ENCODE measurements at places on chromosomes 12 and 14.
A peak's percentile ranks its signal among the peaks of the same experiment; 100 is the strongest.

GRCh38 chr12:104903648-104904423, 54.3 kb downstream of the SLC41A2 start:
- no peak for DNase-seq

- DNase-seq = no peak
Observed at GRCh38 chr14:88030079-88030478, 25.1 kb downstream of the GPR65 start.

- no peak for DNase-seq
Observed at GRCh38 chr14:83470959-83471695, 1937.5 kb upstream of the SEL1L start.

DNA sequence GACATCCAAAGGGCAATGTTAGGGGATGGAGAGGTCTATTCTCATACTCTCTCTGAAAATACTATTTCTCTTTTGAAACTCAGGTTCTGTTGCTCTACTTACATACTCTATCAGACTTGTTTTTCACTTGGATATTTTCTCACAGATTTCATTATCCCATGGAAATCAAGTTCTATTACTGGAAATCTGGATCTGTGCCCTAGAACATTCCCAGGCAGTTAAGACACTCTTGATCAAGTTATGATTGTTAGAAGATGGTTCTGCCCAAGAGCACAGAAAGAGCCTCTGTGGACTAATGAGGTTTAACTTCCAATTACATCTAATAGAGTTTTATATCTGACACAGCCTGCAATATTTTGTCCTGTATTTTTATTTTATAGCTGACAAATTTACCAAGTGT, 591.0 kb upstream of the ATP2B1 start:
- no peak for DNase-seq

DNA sequence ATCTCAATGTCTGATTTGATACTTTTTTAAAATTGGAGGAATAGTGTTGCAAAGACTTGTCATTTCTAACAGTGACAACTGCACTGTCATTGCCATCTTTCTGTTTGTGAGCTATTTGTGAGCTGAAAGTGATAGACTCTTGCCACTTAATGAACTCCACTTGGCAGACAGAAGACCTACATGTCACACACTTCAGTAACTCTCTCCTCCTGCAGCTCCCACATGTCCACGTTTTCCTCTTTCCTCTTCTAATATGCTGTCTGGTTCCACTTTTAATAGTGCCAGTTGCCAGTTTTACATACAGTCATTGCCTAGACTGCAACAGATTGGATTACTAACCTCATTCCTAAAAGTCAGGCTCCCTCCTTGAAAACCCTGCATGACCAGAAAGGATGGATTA, 121.5 kb downstream of the CAPZA3 start:
- no peak for DNase-seq

DNA sequence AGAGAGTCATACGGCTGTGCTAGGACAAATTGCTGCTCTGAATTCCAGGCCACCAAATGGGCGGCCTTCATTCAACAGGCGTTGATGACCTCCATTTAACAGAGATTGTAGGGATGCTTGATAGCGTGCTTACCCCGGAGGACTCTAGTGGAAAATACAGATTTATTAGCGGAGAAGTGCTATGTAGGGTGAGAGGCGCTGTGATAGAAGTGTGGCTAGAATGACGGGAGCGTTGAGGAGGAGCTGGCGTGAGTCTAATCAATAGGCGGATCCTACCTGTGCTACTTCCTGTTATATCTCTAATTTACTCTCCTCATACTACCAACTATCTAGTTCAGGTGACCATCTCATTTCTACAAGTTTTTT, 668 bp downstream of the MRPS35 start:
- no peak for DNase-seq

DNA sequence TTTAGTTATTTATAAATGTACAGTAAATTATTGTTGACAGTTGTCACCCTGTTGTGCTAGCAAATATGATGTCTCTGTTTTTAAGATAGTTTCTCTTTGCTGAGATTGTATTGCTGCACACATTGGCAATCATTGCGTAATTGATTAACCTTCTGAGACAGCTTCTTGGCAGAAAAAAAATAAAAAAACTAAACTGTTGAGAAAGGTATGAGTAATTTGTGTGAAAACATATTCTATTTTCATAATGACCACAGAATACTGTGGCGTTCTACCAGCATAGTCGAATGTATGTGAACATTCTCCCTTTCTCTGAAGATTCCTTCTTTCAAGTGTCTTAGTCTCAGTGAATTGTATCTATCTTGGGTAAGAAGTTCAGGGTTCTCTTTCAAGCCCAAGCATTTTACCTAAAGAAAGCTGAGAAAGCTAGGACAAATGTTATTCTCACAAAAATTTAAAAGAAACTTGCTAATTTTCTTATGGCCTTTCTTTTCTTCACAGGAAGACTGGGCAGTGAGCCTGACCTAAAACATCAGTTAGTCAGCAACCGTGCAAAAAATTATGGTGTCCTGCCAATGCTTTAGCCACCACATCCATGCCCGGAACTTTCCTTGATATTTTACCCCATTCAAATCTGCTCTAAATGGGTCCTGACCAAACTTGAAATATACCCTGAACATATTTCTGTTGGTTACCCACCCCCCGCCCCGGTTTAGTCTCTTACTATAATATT, 69.0 kb upstream of the REP15 start:
- no peak for DNase-seq

DNA sequence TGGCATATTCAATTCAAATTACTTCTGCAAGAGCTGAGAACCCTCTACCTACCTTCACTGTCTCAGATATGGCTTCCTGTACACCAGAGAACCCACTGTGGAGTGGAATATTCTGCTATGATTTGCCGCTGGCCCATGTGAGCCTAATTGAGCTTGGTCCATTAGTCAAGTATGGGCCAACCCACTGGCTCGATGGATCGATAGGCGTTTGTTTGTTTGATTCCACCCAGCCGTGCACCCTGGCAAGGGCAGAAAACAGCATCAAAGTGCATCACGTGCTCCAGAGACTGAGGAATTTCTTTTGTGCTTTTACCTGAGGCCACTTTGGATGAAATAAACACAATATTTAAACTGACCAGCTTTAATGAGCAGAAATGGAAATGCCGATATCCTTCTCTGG, 426.3 kb downstream of the AACS start:
- no peak for DNase-seq

- DNase-seq = no peak
Observed at GRCh38 chr12:54329759-54330158, 4.8 kb downstream of the COPZ1 start.

DNA sequence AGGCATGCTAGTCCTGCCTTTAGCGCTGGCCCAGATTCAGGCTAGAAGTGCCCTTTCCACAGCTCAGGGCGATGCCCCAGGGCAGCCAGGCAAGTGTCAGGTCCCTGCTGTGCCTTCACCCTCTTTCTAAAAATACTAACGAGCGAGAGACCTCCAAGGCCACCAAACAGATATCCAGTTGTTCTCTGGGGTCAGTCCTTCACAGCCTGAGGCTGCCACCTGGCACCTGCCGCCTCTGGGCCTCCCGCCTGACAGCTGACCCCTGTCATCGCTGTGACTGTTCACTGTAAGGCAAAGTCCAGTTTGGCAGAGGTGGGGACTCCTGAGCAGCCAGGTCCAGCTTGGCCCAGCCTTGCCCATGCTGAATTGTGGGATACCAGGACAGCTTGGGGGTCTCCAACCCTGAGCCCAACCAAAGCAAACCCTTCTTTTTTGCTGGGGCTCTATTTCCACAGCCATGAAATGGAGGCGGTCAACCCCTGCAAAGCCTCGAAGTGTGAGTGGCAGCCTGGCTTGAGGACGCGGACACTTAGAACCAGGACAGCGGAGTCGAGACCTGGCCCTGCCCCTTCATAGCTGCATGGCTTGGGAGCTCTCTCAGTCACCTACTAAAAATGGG, 79.9 kb downstream of the NINJ2 start:
- DNase-seq = no peak

GRCh38 chr12:80099259-80099658, at the start of gene OTOGL:
OTOGL (plus strand) TSS chr12:80099537; CDS start chr12:80209432, 109,895 bp downstream.
- DNase-seq = no peak

GRCh38 chr14:33693237-33693636, 257.6 kb downstream of the EGLN3 start:
- no peak for DNase-seq

DNA sequence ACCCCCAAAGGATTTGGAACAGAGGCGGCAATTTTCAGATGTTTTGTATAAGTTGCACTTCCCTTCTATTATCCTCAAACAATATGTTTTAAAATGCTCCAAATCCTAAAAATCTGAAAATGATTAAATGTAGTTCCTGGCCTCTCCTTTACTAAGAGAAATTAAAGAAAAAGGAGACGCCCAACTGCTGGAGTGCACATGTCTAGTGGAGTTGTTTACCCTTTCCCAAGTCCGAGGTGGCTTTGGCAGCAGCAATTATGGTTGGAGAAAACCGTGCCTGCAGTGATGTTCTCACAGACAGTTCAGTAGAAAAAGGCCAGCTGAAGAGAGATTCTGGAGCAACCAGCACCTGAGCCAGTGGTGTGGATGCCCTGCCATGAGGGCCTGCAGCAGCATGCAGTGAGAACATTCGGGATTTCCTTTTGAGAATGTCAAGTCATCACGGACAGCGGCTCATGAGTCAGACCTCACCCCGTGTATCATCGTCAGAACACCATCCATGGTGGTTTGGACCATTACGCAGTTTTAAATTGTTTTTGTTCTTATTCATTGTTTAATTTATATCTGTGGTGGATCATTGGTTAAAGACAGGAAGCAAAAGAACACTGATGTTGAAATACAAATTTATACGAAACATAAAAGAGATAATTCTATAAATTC, 179.0 kb upstream of the KRR1 start:
- no peak for DNase-seq

- no peak for DNase-seq
Observed at GRCh38 chr12:113194971-113195391, 9.5 kb downstream of the RITA1 start.

DNA sequence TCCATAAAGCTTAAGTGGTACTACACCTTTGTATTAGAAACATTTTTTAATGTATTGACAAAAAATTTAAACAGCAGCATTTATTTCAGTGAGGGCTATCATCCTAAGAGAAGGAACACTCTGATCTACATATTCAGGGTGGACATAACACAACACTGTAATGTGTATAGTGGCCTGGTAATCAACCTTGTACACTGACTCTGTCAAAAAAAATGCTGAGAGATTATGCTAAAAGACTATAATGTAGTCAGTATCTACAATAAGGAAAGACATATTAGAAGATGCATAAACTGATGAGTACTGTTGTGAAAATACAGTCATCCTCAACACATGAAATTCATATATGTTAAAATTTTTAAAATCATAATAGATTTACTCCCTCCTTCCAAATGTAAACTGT, 68.2 kb downstream of the C2CD5 start:
- DNase-seq = no peak

DNA sequence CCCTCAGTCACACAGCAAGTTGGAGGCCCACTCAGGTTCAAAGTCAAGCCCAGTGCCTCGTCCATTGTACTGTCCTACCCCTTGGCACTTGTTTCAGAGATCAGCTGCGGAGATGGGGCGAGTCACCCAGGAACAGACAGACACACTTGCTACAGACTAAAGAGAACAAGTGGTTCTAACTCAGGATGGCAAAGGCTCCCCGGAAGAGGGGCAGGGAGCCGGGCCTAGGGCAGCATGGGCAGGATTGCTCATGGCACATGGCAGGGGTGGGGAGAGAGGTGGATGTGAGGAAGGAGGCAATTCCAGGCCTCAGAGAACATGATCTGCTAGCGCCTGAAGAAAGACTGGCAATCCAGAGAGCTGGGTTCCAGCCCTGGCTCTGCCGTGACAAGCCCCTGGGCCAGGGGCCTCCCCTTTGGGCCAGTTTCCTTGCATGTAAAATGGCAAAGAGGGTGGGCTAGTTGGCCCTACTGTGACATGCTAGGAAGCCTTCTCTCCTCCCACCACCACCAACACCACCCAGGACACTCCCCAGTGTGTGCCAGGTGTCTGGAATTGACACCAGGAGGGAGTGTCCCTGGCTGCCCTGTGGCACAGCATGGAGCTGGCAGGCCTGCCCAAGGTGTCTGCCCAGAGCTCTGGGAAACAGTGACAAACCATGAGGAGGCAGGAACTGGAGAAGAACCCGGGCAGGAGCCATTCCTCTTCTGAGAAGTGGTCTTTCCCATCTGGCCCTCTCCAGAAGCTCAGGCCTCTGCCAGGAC, 24.0 kb upstream of the IRF2BPL start:
- no peak for DNase-seq

- DNase-seq = peak; percentile 4
Observed at GRCh38 chr14:88667555-88668273, 104.9 kb downstream of the ZC3H14 start.

DNA sequence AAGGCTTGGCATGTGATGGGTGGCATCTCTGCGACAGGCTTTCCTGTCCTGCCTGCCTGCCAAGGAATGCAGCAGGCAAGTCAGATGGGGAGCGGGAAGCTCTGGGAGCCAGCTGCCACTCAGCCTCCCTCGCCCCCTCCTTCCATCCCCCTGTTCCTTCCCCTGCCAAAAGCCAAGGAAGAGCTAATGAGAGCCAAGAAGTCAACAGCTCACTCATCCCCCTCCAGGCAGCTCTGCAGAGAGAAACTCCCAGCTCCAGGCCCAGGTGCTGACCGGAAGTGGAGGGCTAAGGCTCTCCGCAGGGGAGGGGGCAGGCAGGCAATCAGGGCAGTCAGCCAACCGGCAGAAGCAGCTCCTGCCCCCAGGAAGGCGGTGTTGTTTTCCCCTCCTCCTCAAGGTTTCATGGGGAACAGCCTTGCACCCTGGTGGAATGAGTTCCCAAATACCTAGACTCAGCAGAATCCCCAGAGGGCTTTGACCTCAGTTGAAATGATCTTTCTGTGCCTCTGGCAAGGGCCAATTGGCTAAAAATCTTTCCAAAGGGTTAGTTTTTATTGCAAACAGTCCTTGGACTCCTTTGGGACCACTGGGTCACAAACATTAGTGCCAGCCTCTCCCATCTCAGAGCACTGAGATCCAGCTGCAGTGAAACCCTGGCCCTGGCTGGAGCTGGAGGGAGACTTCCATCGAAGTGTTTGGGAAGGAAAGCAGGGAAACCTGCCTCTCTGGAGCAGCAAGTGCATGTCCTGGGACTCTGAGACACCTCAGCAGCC, 349.1 kb downstream of the DPF3 start:
- no peak for DNase-seq

GRCh38 chr12:120468821-120469449, 613 bp downstream of the SRSF9 start:
- no peak for DNase-seq

DNA sequence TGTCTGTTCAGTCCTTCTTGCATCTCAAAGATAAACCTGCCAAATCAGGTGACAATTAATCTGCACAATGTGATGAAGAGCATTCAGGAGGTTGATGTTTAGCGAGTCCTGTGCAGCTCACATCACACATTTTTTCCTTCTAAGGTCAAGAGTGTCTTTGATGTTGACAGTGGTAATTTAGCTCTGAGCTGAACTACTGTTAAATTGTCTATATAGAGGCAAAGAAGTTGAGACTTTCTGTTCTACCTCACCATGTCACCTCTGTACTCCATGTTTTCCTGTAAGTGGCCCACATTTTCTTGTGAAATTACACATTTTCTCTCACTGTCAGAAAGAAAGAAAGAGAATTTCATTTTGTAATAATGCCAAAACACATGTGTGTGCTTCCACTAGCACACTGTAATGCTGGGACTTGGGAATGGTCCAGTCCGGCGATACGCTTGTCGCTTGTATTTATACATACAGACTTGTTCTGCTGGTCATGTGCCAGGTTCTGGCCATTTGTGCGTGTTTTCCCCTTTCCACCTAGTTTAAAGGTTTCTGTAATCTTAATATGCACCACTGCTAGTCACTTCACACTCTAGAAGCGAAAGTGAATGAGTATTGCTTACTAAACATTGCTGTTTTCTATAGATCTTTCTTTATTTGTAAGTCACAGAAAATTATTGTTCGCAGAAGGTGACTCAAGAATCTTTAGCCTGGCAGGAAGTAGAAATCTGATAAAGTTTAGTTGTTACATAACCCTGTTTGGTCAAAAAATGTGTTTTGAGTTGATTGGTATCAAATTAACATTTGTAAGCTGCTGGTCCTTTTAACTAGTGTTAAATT, 328.9 kb downstream of the TMTC2 start:
- no peak for DNase-seq

Data from activated CD8-positive, alpha-beta memory T cell treated with anti-CD3 and anti-CD28 coated beads for 4 hours (primary cell).